ENCODE measurements at places on chromosomes 13 and 19. TPM values are rescaled to one million over a fixed set of nuclear protein-coding genes. Genes with fewer than 3 reads are reported as not detected.

The ZNF865 gene
- total RNA-seq: 3.7 TPM

The KLK15 gene
- not detected for total RNA-seq

The CYP4F8 gene
- not detected for total RNA-seq

The MLNR gene
- total RNA-seq: not detected

The PRR19 gene
- total RNA-seq: 2.1 TPM

The FGF22 gene
- total RNA-seq: not detected

Measured in hair follicular keratinocyte (primary cell).